ENCODE measurements at places on chromosomes 11 and 22. TPM values are rescaled to one million over a fixed set of nuclear protein-coding genes. Genes with fewer than 3 reads are reported as not detected.

- DNase-seq: no peak
These were observed 22.3 kb downstream of the TTLL1 start for GRCh38 chr22:43066844-43067385.

DNA sequence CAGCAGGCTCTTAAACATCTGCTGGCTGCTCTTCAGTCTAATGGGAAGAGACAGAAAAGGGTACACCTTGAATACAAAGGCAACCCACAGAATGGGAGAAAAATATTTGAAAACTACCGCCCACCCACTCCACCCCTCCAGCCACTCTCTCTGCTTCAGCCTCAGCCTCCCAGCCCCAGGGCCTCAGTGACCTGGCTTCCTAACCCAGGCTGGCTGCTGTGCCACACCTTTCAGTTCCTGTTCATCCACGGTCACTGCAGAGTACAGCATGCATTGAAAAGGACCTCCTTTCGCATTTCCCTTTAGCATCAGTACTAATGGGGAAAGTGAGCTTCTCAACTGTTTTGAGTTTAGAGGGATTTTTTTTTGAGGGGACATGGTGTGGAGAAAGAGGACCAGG lies 28.8 kb upstream of the SERPIND1 start:
- DNase-seq: no peak

DNA sequence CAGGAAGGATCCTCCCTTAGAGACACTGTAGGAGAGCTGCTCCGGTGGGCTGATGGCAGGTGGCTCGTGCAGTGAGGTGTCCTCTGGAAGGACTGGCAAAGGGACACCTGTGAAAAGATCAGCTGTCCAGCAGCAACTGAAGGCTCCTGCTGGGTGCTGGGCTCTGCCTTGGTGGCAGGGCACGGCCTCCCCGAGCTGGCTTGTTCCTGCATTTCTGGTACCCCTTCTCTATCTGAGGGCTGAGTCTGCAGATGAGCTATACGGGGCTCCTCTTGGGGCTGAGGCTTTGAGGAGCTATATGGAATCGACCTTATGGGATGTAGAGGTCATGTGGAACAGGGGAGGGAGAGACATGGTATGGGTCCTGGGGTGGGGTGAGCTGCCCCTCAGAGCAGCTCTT lies 875.8 kb downstream of the BRD1 start:
- DNase-seq: peak; percentile 15

DNA sequence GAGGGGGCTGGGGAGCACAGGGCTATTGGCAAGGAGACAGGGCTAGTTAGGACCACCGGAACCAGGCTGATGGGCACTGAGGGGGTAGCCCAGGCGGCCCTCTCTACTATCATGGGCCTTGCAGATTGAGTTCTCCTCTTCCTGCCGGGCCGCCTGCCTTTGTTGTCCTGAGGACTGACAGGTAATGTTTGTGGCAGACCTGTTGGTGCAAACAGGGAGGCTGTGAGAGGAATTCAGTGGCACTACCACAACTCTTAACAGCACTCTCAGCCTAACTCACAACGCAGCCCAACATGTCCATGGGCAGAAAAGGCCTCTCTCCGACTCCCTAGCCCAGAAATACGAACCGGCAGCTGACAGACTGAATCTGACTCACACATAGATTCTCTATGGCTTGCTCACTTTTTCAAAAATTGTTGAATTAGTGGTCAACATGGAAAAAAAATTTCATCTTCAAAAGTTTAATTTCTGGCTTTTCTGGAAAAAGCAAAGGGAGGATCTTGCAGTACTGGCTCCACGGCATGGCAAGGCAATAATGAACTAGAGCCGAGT lies 11.4 kb downstream of the KCNJ5 start:
- DNase-seq: no peak

Gene PDGFD
- total RNA-seq: 0.15 TPM

Gene GNAZ
- total RNA-seq: 0.12 TPM

GRCh38 chr11:8829556-8829955 lies 81.4 kb upstream of the AKIP1 start:
- no peak for DNase-seq

DNA sequence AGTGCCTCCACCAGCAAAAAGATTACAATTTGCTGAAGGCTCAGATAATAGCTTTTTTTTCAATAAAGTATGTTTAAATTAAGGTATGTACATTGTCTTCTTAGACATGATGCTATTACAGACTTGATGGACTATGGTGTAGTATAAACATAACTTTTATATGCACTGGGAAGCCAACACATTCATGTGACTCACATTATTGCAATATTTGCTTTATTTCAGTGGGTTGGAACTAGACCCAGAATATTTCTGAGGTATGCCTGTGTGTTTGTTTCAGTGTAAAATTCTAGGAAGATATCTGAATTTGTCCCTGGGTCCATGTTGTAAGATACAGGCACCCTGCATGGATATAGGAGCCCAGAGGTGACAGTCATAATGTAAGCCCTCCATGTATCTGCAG lies 120.0 kb upstream of the BDNF start:
- no peak for DNase-seq

Gene CCDC88B
- 152 TPM for total RNA-seq

GRCh38 chr22:27152033-27152432 lies 494.6 kb downstream of the MIAT start:
- DNase-seq: no peak

Gene FAU
- 972 TPM for total RNA-seq

GRCh38 chr11:63945477-63946163 lies 6.8 kb downstream of the NAA40 start:
- DNase-seq: peak; percentile 68

DNA sequence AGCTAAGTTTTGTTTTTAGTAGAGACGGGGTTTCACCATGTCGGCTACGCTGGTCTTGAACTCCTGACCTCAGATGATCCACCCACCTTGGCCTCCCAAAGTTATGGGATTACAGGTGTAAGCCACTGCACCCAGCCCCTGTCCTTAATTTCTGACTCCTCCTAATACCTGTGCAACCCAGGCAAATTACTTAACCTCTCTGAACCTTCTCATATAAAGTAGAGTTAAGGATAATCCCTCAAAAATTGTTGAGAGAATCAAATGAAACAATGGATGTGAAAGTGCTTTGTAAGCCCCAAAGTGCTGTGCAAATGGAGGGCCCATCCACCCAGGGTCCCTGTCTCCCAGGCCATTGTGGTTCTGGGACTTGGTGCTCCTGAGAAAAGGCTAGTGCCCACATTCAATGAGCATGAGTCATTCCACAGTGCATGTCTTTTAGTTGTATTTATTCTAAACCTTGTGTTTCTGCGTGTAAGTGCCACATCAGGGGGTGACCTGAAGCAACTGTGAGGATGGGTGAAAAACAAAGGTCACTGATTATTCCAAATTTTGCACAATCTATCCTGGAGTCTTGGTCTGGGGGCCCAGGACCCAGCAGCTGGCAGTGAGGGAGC lies 61.4 kb upstream of the PTPRJ start:
- no peak for DNase-seq

DNA sequence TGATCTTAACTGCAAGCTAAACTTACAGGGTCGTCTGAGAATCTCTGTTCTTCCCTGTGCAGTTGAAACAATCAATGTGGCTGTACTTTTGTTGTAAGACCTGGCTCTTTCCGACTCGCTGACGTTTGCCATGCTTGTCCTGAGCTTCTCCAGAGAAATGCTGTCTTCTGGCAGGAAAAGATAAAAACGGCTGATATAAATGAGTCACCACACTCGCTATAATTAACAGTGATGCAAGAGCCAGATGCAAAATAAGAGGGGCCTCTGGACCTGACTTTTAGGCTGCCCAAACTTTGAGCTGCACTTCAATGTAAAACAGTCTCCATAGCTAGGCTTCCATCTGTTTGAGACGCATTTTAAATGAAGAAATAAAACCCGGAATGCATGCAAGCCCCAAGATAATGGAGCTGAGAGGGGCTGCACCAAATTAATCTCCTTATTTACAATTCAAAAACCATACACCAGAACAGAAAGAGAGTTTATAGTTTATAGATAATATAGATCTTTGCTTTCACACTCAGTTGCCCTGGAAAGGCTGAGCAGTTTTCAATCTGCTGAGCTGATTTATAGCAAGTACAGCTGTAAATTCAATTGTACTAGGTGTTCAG lies 48.5 kb downstream of the WT1 start:
- DNase-seq: no peak

Gene DSCAML1
- total RNA-seq: 0.42 TPM

DNA sequence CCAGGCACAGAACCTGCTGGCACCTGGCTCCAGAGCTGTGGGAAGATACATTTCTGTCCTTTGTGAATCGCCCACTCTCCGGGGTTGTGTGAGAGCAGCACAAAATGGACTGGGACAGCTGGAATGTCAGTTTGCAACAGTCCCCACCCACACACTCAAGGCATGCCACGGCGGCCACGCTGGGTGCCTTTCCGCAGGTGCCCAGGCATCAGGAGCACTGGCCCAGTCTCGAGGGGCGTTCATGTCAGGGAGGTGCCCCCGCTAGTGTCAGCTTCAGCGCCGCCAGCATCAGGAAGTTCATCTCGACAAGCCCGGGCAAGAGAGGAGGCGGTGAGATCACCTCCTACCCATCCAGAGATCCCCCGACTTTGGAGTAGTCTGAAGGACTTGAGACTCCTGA lies 2.1 kb downstream of the TP53AIP1 start:
- no peak for DNase-seq

- no peak for DNase-seq
These were observed 47.0 kb upstream of the ALKBH3 start for GRCh38 chr11:43833657-43834073.

DNA sequence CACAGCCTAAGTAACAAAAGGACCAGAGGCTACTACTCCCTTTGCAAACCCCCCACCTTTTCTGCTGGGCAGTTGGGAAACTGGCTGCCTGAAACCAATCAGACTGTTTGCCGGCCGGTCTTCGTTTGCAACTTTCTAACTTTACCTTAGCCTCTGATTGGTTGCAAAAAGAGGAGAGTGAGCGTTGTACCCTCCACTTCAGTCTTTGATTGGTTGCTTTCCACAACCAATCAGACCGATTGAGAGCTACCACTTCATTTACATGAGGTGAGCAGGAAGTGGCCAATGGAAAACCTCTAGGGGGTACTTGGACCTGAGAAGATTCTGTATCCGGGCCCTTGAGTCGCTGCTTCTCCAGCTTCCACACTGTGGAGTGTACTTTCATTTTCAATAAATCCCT lies 18.8 kb upstream of the CLNS1A start:
- no peak for DNase-seq

GRCh38 chr11:94007906-94008305 lies 13.2 kb upstream of the HEPHL1 start:
- DNase-seq: no peak

Gene HSPA8
- 1,728 TPM for total RNA-seq

- DNase-seq: peak; percentile 43
These were observed 3.2 kb downstream of the SEZ6L start for GRCh38 chr22:26172389-26172990.

Gene PGGHG
- total RNA-seq: 229 TPM

- DNase-seq: no peak
These were observed 102.3 kb upstream of the ANO1 start for GRCh38 chr11:69975822-69976221.

DNA sequence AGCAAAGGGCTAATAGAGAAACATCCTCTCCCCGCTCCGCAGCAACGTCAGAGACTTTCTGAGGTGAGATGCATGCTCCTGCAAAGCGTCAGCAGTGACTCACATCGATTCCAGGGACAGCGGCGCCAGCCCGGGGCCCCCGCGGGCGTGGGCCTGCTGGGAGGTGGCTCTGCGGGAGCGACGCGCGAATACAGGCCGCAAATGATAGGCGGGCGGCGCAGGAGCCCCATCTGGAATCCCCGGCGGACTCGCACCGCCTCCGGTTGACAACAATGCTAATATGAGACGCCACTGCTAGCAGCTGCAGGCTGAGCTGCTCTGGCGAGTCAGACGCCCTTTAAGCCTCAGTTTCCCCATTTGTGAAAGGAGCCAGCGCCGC lies 557 bp downstream of the RANGAP1 start:
- DNase-seq: peak; percentile 92

Gene CEP57
- total RNA-seq: 80.6 TPM

GRCh38 chr11:130131961-130132850 lies 27.4 kb upstream of the ST14 start:
- DNase-seq: peak; percentile 59

DNA sequence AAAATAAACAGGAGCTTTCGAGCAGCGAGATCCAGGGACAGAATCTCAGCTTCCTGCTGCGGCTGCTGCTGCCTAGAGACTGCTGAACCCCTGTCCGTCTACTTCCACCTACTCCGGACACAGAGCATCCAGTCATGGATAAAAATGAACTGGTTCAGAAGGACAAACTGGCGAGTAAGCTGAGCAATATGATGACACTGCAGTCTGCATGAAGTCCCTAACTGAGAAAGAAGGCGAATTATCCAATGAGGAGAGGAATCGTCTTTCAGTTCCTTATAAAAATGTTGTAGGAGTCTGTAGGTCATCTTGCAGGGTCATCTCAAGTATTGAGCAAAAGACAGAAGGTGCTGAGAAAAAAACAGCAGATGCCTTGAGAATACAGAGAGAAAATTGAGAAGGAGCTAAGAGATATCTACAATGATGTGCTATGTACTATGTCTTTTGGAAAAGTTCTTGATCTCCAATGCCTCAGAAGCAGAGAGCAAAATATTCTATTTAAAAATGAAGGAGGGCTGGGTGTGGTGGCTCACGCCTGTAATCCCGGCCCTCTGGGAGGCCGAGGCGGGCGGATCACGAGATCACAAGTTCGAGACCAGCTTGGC lies 11.1 kb upstream of the MS4A2 start:
- DNase-seq: no peak

GRCh38 chr22:44137415-44137814 lies 43.3 kb upstream of the PARVG start:
- no peak for DNase-seq

GRCh38 chr22:27844656-27845591 lies 43.4 kb upstream of the MN1 start:
- DNase-seq: peak; percentile 22

Gene SLC25A45
- 25.1 TPM for total RNA-seq

DNA sequence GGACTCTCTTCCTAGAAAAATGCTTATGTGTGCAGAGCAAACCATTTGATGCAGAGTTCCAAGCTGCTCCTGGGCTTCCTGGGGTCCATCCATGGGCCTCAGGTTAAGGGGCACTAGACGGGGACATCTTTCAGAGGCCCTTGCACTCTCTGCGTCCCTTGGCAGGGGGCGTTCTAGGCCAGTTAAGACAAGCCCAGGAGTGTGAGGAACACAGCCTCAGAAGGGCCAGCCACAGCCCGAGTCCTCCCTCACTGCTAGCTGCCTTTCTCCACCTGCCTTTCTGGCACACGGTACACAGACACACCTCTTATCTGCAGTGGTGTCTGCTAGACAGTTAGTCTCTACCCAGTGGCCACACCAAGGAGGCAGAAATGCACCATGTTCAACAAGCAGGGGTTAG lies 18.0 kb upstream of the BID start:
- DNase-seq: no peak

DNA sequence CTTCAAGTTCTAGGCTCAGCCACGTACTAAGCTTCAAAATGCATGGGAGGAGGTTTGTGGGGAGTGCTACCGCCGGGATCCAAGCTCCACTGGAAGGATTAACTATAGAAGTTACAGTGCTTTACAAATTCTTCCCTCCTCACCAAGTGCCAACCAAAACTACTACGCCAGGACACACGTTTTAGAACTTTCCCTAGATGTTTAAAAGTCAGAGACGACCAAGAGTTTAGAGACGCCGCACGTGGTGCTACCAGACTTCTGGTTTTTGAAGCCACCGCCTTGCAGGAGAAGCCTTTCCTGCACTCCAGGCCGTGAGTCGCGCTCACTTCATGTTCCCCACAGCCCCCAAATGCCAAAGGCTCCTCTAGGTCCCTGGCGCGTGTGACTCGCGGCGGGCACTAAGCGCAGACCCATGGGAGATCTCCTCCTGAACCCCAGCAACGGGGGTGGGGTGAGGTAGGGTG lies 734 bp downstream of the SNU13 start:
- peak; percentile 53 for DNase-seq

GRCh38 chr11:115720602-115721245 lies 216.5 kb upstream of the CADM1 start:
- no peak for DNase-seq

Gene PLAAT5
- total RNA-seq: 0.19 TPM

Gene VPREB1
- total RNA-seq: not detected

Measured in activated CD8-positive, alpha-beta memory T cell treated with anti-CD3 and anti-CD28 coated beads, Interleukin-2, amount 10 ng/mL, durations not matched to agents 7 days and 5 days (primary cell).